Forelimb muscle (tissue), 1 donor: ENCODE measurements at places on chromosomes 2 and 18. TPM values are rescaled to one million over a fixed set of nuclear protein-coding genes. Genes with fewer than 3 reads are reported as not detected.

CFAP53 gene
- 0.32 TPM for polyA plus RNA-seq

QPCT gene
- polyA plus RNA-seq = 8.9 TPM

DOK6 gene
- polyA plus RNA-seq = 3.5 TPM

SCYGR6 gene
- not detected for polyA plus RNA-seq

C2orf81 gene
- 2.2 TPM for polyA plus RNA-seq
